ENCODE measurements at places on chromosomes 16 and 17. TPM values are rescaled to one million over a fixed set of nuclear protein-coding genes. Genes with fewer than 3 reads are reported as not detected.

PHOSPHO1 gene
- total RNA-seq = 0.34 TPM

GRCh38 chr16:89517128-89517527, 8.9 kb downstream of the SPG7 start:
- DNase-seq = no peak

CCNF gene
- 7.8 TPM for total RNA-seq

DNA sequence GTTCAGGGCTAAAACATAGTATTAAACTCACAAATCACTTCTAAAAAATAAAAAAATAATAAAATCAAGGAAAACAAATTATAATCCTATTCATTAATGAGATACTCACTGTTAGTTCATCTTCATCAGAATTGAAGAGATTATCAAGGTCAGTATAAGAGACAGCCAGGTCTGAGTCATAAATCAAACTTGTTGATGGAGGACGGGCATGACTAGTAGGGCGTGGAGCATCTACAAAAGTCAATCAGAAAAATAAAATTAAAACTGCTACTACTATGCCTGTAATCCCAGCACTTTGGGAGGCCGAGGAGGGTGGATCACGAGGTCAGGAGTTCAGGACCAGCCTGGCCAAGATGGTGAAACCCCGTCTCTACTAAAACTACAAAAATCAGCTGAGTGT, 59.1 kb upstream of the INTS2 start:
- no peak for DNase-seq

GRCh38 chr16:24309258-24310142, 53.4 kb downstream of the CACNG3 start:
- no peak for DNase-seq

DNA sequence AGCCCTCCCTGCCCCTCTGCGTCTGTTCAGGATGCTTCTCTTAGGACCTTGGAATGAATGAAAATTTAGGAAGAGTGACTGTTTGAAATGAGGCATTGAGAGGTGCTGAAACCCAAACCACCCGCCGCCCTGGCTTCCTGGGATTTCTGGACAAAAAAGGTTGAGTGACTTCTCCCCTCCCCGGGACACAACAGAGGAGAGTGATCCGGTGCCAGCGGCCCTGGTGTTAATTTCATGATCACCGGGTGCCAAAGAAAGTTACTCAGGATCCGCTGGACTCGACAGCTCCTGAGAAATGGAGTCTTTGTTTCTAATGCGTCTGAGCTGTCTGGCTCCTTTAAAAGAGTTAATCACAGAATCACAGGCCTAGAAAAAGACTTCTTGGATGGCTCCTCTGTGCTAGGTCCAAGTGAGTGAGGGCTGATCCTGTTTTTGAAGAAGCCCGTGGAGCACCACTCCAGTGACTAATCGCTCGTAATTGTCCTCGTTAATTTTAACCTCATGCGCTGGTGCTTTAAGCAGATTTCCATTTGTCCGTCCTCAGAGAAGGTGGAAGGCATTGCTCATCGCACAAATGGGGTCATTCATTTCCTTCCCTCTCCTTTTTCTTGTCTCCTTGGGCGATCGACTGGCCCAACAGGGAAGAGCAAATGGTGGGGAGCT, 144.4 kb upstream of the ZFHX3 start:
- DNase-seq = no peak
